NCI-H2171 (cell line): ENCODE measurements at places on chromosomes 7 and 10.

GRCh38 chr7:134890246-134891240, 95.8 kb upstream of the AGBL3 start:
- no peak for DNase-seq

- no peak for DNase-seq
Measured at GRCh38 chr7:134885967-134886352, 100.3 kb upstream of the AGBL3 start.

- DNase-seq, result no peak
Measured at GRCh38 chr7:44219371-44220045, 18.7 kb downstream of the YKT6 start.

DNA sequence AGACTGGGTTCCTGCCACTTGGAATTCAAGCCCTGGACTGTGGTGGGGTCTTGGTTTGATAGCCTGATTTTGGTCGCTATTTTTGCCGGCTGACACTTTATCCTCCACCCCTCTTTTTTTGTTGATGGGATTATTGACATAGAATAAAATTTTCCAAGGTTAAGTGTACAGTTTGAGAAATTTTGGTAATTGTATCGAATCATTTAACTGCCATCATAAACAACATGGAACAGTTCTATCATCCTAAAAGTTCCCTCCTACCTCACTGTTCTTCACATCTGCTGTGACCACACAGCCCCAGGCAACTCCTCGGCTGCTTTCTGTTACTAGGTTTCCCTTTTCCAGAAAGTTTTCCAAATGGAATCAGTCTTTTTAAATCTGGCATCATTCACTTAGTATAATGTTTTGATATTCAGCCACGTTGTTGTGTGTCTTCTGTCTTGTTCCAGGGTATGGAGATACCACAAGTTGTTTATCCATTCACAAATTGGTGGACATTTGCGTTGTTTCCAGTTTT, 50.6 kb upstream of the STEAP1B start:
- no peak for DNase-seq

DNA sequence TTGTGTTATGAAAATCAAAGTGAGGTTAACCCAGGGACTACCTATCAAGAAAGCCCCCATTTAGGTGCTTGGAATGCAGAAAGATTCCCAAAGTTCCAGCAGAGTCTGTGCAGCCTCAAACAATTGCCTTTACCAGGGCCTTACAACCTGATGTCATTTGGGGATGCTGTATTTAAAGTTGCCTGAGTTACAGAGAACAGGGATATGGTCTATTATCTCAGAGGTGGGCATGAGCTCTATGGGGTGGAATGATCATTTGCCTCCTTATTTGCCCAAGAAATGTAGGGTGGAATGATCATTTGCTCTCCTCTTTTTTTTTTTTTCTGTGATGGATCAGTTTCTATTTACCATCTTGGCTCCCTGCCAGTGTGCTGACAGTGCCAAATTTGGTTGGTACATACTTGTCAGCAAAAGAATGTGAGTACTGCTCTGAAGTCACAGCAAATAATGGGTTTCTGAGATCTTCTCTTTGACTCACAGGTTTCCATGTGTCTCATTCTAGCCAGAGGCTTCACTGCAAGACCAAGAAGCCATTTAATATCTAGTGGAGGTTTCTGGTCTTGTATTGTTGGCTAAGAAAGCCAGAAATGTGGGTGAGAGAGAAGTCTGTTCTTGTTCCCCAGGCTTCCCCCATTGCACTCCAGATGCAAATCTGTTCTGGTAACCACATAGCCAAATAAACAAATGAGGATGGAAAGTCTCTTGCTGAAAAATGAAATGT, 45.5 kb upstream of the ZNRF2 start:
- peak; percentile 83 for DNase-seq

DNA sequence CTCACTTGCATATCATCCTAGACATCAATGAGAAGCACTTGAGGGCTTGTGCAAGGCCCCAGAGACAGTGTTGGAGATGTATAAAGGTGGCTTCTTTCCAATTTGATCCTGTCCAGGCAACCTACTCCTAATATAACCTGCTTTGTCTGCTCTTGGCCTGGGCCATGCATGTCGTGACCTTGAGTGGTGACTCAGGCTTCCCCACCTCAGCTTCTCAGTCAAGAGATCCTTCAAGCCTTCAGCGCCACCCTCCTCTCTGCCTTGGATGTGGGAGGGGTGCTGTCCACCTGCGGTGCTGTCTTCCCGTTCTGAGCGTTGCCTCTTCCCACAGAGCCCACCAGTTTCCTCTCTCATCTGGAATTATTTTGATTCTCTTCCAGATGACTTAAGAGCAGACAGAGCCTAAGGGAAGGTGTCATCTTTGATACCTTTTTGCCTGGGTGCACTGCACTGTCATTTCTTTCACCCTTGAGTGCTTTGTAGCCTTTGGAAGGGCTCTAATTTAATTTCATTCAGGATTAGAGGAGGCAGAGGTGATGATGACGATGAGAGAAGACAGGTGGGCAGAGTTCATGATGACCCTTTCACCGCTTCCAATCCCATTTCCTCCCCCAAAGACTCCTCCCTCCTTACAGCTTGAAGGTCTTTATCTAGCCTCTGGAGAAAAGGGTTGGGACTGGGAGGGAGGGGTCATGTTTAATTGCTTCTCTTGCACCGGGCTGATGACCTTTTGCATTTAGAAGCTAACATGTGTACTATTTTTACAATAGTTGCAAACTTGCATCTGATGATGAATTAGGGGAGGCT, 6.9 kb downstream of the LSMEM1 start:
- DNase-seq, result no peak

- DNase-seq, result no peak
Measured at GRCh38 chr10:79264942-79265341, 82.3 kb upstream of the PPIF start.

- DNase-seq, result no peak
Measured at GRCh38 chr7:96310110-96310509, 11.8 kb downstream of the SLC25A13 start.

- DNase-seq, result no peak
Measured at GRCh38 chr10:34624323-34625153, 190.6 kb downstream of the PARD3 start.

- no peak for DNase-seq
Measured at GRCh38 chr10:107717046-107717445, 552.5 kb upstream of the SORCS1 start.
